Thyroid gland (tissue), 4 donors: ENCODE measurements at places on chromosomes 2 and 18. TPM values are rescaled to one million over a fixed set of nuclear protein-coding genes. Genes with fewer than 3 reads are reported as not detected.

DNA sequence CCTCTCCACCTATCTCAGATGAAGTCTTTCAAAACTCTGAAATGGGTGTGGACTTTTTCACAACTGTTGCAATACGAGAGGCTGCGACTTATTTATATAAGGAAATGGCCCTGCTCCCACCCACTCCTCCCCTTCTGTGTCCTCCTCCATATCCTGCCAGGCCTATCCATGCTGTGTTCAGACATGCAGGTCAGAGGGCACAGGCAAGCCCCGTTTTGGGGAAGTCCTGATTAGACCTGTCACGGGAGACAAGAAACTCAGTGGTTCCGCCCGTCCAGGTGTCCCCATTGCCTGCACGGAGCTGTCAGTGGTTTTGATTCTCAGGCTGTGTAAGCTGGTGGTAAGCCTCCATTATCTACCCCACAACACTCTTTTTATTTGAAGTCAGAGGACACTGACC, 99.6 kb upstream of the MGAT5 start:
- DNase-seq: no peak

GRCh38 chr2:106562268-106563186, 75.4 kb downstream of the CD8B2 start:
- peak; percentile 59 for DNase-seq

DNA sequence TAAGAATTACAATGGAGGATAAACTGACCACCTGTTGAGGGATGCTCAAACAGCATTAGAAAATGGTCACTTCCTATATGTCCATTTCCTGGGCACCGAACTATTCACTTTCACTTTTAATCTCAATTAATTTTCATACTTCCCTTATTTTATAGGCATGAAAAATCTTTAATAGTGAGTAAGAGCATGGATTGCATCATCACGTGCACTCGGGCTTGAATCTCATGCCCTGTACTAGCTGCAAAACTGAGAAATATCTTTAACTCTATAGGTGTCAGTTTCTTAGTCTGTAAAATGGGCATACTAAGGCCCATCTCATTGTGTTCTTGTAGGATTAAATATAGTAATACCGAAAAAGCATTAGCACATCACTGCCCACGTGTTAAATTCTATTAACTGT, 183.9 kb upstream of the FIGN start:
- no peak for DNase-seq

DNA sequence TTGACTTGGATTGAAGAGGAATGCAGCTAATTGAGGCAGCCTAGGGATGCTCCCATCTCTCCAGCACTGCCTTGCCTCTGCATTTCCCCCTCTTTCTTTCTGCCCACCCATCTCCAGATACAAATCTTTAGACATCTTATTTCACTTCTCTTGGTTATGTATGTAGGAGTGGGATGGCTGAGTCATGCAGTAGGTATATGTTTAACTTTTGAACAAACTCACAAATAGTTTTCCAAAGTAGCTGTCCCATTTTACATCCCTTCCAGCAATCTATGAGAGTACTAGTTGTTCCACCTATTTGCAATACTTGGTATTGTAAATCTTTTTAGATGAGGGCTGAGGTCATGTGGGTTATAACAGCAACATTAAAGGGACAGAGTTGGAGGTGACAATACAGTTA, 329.9 kb downstream of the DYSF start:
- no peak for DNase-seq

GRCh38 chr18:36454245-36454644, 156.7 kb downstream of the FHOD3 start:
- DNase-seq: no peak

GRCh38 chr2:181483876-181484275, 26.7 kb downstream of the ITGA4 start:
- DNase-seq: no peak

DNA sequence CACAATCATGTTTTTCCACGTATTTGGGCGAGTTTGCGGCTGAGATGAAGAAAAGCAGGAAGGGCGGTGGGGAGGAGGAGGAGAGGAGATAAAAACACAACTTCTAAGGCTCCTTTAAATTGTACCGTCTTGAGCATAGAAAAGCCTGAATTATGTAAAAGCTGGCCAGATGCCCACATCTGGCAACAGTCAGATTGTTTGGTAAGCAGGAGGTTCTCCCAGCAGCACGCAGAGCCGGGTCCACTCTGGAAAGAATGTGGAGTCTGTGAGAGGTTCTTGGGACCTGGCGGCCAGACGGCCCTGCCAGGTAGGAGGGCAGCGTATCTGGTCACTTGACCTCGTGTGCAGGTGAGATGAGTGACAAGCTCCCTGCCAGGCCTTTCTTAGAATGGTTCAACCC, 215.3 kb upstream of the APCDD1 start:
- peak; percentile 20 for DNase-seq

- DNase-seq: no peak
Measured at GRCh38 chr2:232229911-232230310, 148.6 kb upstream of the ALPP start.

- DNase-seq: no peak
Measured at GRCh38 chr2:142944264-142944663, 66.8 kb downstream of the KYNU start.

- DNase-seq: no peak
Measured at GRCh38 chr18:78998371-78999071, 18.9 kb downstream of the SALL3 start.

- no peak for DNase-seq
Measured at GRCh38 chr2:179017773-179018357, 32.1 kb downstream of the CCDC141 start.

GRCh38 chr2:46379213-46380037, 82.2 kb downstream of the EPAS1 start:
- no peak for DNase-seq

DNA sequence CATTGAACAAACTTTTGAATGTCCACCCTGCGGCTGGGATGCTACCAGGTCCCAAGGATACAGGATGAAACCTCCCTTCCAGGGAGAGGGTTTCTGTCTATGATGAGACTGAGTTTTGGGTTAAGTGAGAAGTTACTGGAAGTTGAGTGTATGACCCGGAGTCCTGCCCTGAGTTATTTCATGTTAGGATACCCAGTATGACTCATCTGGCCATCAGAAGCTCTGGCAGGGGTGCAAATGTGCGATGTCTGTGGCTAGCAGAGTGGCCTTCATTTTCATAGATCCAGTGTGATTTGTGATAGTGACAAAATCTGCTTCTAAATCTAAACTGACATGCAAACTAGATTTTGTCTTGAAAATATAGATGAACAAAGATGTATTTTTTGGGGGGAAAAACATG, 55.3 kb downstream of the KCTD1 start:
- no peak for DNase-seq

GRCh38 chr2:161369311-161369710, 46.8 kb upstream of the TBR1 start:
- DNase-seq: no peak

GRCh38 chr2:202015471-202015870, 18.2 kb upstream of the FZD7 start:
- no peak for DNase-seq

- DNase-seq: peak; percentile 31
Measured at GRCh38 chr2:171598713-171599319, 76.5 kb downstream of the CYBRD1 start.

DNA sequence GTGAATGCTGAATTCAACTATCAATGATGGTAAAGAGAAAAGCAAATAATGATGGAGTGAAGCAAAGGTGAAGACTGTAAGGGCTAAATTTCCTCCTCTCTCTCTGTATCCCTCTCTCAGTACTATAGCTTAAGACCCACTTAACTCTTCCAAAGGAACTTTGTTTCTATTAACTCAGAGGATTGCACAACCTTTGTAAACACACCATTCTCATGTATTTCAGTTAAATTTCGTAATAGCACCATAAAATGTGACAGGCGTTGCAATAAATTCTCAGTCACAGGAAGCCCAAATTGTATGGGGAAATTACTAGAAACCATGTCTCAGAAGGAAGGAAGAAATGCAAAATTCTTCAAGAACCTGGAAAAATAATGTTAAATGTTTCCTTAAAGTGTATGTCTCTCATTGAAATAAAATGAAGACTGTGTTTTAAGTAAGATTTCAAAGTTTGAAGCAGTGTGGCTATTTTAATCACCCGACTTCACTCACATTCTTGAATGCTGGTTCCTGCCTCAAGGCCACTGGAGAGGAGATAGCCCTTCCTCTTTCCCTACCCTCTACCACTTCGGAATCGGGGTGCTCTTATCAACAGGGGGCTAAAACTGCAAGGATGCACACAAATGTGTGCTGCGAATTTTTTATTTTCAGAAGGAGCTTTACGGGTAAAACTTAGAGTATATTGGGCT, 112.1 kb downstream of the FTCDNL1 start:
- DNase-seq: no peak

- DNase-seq: no peak
Measured at GRCh38 chr2:67627456-67628207, 230.5 kb downstream of the ETAA1 start.

GRCh38 chr2:177118636-177119035, 94.0 kb upstream of the HNRNPA3 start:
- DNase-seq: no peak

DNA sequence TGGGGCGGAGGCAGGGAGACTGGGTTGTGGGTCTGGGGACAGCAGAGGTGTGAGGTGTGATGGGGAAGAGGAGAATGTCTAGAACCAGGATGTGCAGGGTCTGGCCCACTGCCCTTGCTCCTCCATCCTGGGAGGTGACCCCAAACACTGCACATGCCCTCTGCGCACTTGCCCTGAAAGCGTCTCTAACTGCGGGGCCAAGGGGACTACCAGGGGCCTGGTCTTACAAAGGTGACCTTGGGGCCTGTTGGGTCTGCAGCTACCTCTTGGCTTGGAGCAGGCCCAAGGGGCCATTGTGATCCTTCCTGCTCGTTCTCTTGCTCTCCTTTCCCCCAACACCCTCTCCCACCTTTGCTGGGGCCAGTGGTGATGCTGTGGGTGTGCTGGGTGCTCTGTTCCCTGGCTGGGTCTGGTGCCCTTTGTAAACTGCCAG, 48.0 kb upstream of the FAHD2A start:
- DNase-seq: no peak

- DNase-seq: no peak
Measured at GRCh38 chr2:195407783-195408182, 249.2 kb upstream of the SLC39A10 start.

- no peak for DNase-seq
Measured at GRCh38 chr2:134982603-134983002, 64.0 kb downstream of the CCNT2 start.

DNA sequence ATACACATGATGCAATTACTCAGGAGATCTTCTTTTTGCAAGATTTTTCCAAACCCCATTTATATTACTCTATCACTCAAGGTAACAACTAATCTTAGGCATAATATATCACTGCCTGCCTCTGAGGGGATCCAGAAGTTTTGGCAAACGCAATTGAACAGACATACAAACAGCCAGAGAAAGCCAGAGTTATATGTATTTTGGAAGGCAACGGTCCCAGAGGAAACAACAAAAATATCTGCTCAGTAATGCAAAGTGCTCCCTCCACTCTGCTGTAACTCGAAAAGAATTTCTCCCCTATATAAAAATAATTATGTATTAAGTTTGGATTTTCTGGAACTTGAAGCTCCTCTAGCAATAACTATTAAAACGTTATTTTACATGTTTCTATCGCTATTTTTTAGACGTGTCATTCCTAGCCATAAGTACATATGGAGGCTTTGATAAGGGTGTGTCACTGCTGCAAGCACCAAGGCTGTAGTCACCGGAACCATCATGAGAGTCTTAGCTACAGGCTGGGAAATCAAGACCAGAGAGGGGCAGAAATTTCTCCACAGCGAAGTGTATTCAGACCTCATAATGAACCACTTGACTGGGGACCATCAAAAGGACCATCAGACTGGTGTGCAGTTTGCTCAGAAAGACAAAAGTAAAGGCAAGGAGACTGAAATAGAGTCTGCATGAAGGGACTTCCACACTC, 3.7 kb upstream of the GKN1 start:
- DNase-seq: no peak

GRCh38 chr2:3692375-3692774, 11.0 kb upstream of the DCDC2C start:
- no peak for DNase-seq

- DNase-seq: no peak
Measured at GRCh38 chr2:96325041-96325883, at the start of gene ITPRIPL1. Gene ITPRIPL1 (plus strand): TSS chr2:96325317. CDS start chr2:96325840, 523 bp downstream.

- DNase-seq: no peak
Measured at GRCh38 chr2:190726255-190726654, 77.4 kb downstream of the NAB1 start.

DNA sequence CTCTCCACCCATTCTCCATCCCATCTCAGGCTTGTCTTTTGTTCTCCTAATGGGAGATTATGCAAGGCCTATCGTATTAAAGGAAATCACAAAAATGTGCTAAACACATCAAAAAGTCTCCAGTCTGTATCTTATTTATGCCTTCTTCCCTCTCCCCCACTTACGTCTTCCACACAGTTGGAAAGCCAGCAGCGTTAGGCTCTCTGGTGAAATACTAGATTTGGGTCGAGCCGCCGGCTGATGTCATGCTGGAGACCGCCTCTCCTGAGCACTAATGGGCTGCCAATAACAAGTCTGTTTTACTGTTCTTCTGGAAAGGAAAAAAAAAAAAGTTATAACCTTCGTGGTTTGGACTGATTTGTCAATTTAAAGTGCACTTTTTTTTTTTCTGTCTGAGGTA, 182.7 kb upstream of the SIX2 start:
- DNase-seq: no peak

DNA sequence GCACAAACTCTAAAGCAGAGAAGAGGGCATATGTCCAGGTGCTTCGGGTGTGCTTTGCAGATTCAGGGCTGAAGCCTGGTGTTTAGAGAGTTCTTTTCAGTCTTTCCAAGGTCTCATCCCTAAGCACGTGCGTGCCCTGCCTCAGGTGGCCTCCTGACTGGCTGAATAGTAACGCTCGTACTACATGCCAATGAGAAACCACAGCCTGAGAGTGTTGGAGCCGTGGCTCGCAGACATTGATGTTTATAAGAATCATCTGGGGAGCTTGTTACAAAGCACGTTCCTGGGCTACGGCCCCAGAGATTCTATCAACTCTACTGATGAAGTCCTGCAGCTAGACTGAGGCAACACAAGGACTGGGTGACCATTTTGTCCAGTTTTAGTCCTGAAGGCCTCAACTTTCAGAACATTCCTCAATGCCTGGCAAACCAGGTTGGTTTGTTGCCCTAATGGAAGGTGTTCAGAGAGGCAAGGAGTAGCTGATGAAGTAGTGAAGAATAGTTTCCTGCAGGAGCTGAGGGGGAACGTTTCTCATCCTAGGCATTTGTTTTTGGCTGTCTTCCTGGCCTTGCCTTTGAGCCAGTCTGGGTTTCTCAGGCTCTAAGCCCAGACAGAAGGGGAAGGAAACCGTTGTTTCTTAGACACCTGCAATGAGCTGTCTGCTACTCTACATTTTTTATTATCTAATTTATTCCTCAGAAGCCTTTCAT, 31.5 kb upstream of the HAAO start:
- no peak for DNase-seq

ARL6IP6 gene
- 13.9 TPM for total RNA-seq

FAM110C gene
- total RNA-seq: 23.8 TPM

OTOS gene
- 13.2 TPM for total RNA-seq

PLB1 gene
- 2.2 TPM for total RNA-seq

KCNG2 gene
- total RNA-seq: not detected

UPP2 gene
- total RNA-seq: not detected

CRYGD gene
- not detected for total RNA-seq

CYP27C1 gene
- total RNA-seq: 0.40 TPM

IL1RN gene
- total RNA-seq: 1.3 TPM

PSMA8 gene
- not detected for total RNA-seq

PLGLB2 gene
- total RNA-seq: 3.3 TPM

SULT1C3 gene
- not detected for total RNA-seq

HSPE1 gene
- total RNA-seq: 87.8 TPM

GREB1 gene
- 2.7 TPM for total RNA-seq

GALNT14 gene
- 5.1 TPM for total RNA-seq

NR4A2 gene
- total RNA-seq: 4.8 TPM

CFC1 gene
- total RNA-seq: not detected

SNTG2 gene
- total RNA-seq: 14.2 TPM

DCDC2C gene
- 0.40 TPM for total RNA-seq
